Nephron progenitor cell (in vitro differentiated cells): ENCODE measurements at places on chromosomes 6 and 20.

DNA sequence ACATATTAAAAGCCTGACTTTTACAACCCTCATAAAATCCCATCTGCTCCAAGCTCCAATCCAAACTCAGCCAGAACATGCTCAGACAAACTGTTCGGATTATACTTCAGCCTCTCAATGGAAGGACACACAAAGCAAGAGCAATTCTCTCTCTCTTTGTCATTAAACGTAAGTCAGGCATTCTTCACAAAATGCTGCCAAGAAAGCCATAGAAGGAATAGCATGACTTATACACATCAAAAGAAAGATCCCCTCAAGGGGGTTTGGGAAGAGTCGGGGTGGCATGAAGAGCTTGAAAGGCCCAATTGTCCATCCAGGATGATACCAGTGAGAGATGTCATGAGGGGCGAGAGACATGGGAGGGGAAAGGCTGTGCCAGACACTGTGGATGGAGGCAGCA lies 268.9 kb downstream of the PREX1 start:
- DNase-seq = no peak

- no peak for DNase-seq
Measured at GRCh38 chr6:165704045-165704748, 41.2 kb upstream of the PDE10A start.

- DNase-seq = no peak
Measured at GRCh38 chr6:142329486-142330113, 27.8 kb downstream of the ADGRG6 start.

DNA sequence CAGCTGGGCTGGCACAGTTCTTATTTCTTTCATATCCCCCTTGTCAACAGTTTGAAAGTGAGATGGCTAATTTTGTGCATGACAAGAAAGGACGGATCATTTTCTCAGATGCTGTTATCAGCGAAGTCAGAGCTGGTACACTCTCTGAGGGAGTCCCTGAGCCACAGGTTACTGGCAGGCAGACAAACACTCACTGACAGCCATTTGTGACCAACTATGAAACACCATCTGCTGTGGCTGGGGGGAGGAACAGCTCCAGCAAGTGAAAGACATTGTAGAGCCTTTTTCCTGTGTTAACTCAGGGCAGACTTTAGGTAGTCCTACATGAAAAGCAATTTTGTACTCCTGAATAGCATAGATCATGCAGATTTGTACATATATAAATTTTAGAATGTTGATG lies 22.2 kb downstream of the OLIG3 start:
- DNase-seq = no peak

GRCh38 chr6:136060759-136061158 lies 189.4 kb downstream of the MTFR2 start:
- DNase-seq = no peak

- no peak for DNase-seq
Measured at GRCh38 chr6:108742041-108742440, 106.2 kb upstream of the ARMC2 start.

DNA sequence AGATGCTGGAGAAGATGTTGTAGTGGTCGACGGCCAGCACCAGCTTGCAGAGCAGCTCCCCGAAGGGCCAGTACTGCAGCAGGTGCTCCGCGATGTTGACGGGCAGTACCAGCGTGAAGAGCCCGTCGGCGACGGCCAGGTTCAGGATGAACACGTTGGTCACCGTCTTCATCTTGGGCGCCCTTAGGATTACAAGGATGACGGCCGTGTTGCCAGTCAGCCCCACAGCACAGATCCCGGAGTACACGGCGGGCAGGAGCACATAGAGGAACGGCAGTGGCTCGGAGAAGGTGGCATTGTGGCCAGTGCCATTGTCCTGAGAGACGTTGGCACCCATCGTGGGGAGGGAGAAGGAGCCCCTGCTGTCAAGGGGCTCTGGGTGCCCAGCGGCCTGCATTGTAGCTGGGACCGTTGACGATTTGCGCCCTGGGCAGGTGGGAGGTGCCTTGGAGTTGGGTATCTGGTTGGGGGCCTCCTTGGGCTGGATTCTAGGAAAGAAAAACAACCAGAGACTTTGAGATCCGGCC lies 867 bp downstream of the NPBWR2 start:
- DNase-seq = no peak

GRCh38 chr6:128738112-128738511 lies 144.8 kb upstream of the LAMA2 start:
- DNase-seq = no peak

DNA sequence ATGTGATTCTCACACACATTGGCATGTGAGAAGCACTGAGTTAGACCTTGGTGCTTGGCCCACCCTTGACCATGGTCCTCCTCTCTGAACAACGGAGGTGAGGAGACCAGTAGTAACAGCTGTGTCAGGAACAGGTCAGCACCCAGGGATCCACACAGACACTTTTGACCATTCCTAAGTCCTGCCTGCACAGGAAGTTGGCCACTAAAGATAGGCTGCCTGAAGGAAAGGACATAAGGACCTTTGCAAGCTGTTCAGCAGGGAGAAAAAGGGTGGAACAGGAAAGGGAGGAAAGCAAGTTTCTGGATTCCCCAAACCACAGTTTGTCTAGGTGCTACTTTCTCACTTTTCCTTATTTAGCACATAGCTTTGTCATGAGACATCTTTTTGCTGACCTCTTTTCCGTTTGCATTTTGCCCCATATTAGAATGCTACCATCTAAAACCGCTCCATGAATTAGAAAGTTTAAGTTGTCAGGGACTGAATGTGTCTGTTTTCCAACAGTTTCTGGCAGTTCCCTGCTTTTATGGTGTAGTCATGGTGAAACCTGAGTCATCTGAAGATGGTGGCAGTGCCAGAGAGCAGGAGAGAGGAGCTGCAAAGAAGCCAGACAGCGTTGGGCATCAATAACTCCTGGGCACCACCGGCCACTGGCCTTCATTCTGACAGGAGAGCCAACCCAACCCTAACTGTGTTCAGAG lies 1.1 kb upstream of the CD109 start:
- DNase-seq = no peak

DNA sequence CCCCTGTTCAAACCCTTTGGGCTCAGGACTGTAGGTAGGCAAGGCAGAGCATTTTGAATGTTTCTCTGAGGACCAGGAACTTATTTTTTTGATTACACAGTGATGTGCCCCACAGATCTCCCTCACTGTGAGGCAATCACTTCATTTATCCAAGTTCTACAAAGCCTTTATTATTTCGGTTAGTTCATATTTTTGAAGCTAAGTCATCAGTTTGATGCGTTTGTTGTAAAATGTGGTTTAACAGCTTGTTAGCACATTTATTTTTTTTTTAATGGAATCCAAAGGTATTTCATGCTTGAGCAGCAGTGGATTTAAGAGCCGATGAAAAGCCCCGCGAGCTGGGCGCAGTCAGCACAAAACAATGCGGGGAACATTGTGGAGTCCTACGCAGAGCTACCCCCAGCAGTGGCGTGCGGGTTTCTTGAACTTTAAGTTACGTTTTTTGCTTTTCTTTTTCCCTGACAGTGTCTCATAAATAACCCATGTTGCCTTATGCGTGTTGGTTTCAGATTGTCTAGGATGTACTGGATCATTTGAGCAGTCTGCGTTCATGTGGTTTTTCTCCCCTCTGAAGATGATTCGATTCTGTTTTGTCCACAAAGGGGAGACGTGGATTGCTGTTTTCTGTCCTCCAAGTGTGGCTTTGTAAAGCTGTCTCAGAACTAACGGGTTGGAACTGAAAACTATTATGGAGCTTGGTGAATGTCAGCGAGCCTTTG lies 233.6 kb upstream of the BMP2 start:
- no peak for DNase-seq

- peak; percentile 8 for DNase-seq
Measured at GRCh38 chr6:10733151-10733715, 10.4 kb downstream of the TMEM14C start.

DNA sequence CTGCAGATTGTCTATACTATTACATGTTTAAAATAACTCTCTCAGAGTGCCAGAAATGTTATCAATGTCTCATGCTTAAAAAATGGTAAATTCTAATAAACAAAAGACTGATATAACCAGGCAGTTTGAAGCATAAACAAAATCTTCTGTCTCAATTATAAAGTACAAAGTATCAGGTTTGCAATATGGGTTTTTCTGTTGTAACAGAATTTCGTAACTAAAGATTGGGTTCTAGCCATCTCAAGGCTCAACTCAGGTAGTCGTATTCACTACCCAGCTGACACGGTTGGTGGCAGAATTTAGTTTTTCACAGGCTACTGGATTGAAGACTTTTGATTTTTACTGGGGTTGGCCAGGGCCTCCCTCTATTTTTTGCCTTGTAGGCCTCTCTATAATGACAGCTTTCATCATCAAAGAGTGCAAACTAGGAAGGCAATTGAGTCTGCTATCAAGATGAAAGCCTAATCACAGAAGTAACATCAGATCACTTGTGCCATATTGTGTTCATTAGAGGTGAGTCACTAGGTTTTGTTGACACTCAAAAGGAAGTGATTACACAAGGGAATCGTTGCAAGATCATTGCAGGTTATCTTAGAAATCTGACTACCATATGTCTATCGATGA lies 3.6 kb downstream of the CYP39A1 start:
- DNase-seq = no peak

DNA sequence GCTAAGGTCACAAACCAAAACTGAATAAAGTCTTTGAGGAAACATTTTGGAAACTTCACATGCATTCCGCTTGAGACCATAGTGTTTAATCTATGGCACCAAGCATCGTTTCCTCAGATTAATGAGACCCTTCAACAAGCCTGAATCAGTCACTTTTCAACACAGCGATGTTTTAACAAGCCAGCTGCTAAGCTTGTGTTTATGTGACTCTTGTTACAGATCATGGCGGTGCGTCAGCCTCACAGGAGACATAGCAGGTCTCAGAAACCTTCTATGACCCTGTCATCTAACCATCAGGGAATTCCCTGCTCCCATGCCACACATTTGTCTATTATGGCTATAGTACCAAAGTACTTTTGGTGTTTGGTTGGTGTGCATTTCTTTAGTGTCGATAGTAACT lies 57.2 kb downstream of the MTFR2 start:
- DNase-seq = peak; percentile 8

GRCh38 chr6:165799391-165800153 lies 136.5 kb upstream of the PDE10A start:
- no peak for DNase-seq

GRCh38 chr6:79077715-79078074 lies 359 bp downstream of the PHIP start:
- DNase-seq = peak; percentile 55

DNA sequence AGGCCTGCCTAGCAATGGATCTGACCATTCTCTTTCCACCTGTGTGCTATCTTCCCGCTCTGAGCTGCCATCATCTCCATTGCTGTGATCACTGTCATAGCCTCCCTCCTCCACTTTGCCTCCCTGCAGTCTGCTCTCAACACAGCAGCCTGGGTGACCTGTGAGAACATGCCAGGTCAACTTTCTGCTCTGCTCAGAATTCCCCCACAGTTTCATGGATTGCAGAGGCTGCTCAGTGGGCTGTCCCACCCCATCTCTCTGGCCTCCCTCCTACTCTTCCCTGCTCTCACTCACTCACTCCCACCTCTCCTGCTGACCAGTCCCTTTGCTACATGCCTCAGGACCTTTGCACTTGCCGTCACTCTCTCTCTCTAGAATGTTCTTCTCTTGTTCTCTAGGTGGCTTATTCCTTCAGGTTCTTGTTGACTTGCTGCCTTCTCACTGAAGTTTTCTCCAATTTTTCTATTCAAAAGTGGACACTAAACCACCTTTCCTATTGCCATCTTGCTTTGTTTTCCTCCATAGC lies 159.9 kb downstream of the CD83 start:
- no peak for DNase-seq

- DNase-seq = peak; percentile 70
Measured at GRCh38 chr6:28589234-28589956, 63.7 kb downstream of the GPX5 start.
